ENCODE measurements at places on chromosomes 5 and 9.

DNA sequence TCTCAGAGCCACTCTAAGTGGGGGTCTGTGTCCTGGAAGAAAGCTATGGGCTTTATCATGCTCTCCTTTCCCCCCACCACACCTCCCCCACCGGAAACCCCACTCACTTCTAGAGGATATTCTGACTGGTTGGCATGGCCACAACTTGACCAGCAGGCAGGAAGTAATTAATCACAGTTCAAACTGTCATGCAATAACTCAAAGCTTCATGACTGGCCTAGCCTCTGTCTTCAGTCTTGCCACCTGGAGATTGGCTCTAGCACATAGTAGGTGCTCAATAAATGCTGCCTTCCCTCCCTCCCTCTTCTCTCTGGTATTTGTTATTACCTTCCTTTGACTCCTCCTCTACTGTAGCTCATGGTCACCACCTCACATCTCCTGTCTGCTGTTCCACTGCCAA lies 124.7 kb downstream of the GABBR2 start:
- no peak for ATAC-seq

GRCh38 chr9:127833555-127833954 lies 20.9 kb downstream of the ENG start:
- no peak for ATAC-seq

DNA sequence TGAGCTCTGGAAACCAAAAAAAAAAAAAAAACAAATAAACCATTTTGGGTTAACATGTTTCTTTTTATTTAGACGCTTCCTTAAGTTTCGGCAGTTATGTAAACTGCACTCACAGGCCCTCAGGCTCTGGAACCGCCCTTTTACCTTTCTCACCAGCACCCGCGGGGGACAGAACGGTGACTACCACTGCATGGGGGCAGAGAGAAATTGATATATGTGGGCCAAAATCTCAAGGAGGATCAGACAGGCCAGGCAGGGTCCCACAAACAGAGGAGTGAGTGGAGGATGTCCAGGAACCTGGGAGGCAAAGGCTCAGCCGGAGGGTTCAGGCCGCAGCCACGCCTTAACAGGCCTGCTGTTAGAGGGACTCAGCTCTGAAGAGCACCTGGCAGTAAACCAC lies 54.4 kb downstream of the IRX2 start:
- no peak for ATAC-seq

GRCh38 chr9:4768681-4769080 lies 24.1 kb upstream of the RCL1 start:
- no peak for ATAC-seq

GRCh38 chr9:38067859-38068681 lies 957 bp downstream of the SHB start:
- ATAC-seq: no peak

DNA sequence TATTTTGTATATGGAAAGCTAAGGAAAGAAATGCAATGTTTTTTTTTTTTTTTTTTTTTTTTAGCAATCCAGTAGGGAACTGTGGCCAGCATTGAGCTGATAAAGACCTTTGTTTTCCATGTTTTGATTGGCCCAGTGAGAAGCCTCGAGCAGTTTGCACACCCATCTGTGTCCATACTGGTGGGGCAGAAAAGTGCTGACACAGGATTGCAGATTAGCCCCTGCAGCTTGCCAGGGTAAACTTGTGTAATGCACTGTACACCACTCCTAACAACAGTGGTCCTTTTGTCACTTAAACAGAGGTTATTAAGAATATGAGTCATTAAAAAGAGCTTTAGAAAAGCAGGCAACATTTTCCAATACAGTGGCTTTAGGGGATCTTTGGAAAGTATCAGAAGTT lies 132.8 kb upstream of the CDKN2B start:
- ATAC-seq: no peak

DNA sequence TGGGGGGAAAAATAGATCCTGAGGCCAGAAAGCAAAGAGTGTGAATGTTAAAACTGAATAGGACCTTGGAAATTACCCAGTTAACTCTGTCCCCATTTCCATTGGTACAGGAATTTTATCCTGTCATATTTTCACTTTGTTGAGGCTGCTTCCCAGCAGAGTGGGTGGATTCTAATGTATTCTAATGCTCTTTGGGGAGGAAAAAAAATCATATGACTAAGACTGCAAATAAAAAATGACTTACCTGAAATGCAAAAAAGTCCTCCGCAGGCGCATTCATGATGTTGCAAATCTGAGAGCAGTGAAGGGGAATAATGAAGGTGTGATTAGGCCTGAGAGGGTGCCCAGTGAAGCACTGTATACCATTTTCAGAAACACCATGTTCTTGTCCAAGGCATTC lies 41.2 kb downstream of the PDE6A start:
- ATAC-seq: no peak
